ENCODE measurements at places on chromosomes 11 and 22. TPM values are rescaled to one million over a fixed set of nuclear protein-coding genes. Genes with fewer than 3 reads are reported as not detected.

IFITM1 gene
- polyA plus RNA-seq = 113 TPM

LRP4 gene
- 0.88 TPM for polyA plus RNA-seq

SAA1 gene
- 24,385 TPM for polyA plus RNA-seq

SOX10 gene
- 0.06 TPM for polyA plus RNA-seq

SYT13 gene
- polyA plus RNA-seq = 0.16 TPM

CLDN5 gene
- 21.9 TPM for polyA plus RNA-seq

XPNPEP3 gene
- polyA plus RNA-seq = 5.5 TPM

MYOD1 gene
- not detected for polyA plus RNA-seq

OR52I1 gene
- not detected for polyA plus RNA-seq

PAMR1 gene
- 2.0 TPM for polyA plus RNA-seq

SCT gene
- not detected for polyA plus RNA-seq

LMO1 gene
- not detected for polyA plus RNA-seq

FZD4 gene
- 7.7 TPM for polyA plus RNA-seq

RTN4RL2 gene
- 18.1 TPM for polyA plus RNA-seq

TM7SF2 gene
- 39.0 TPM for polyA plus RNA-seq
